ENCODE measurements at places on chromosomes 11 and 22.
A peak's percentile ranks its signal among the peaks of the same experiment; 100 is the strongest.

- DNase-seq: no peak
These were observed 2.1 kb upstream of the DPAGT1 start for GRCh38 chr11:119103793-119104192.

- no peak for DNase-seq
These were observed at the start of gene CELSR1 for GRCh38 chr22:46537225-46537945. CELSR1 (minus strand) TSS chr22:46537620; CDS start chr22:46537170, 450 bp downstream.

DNA sequence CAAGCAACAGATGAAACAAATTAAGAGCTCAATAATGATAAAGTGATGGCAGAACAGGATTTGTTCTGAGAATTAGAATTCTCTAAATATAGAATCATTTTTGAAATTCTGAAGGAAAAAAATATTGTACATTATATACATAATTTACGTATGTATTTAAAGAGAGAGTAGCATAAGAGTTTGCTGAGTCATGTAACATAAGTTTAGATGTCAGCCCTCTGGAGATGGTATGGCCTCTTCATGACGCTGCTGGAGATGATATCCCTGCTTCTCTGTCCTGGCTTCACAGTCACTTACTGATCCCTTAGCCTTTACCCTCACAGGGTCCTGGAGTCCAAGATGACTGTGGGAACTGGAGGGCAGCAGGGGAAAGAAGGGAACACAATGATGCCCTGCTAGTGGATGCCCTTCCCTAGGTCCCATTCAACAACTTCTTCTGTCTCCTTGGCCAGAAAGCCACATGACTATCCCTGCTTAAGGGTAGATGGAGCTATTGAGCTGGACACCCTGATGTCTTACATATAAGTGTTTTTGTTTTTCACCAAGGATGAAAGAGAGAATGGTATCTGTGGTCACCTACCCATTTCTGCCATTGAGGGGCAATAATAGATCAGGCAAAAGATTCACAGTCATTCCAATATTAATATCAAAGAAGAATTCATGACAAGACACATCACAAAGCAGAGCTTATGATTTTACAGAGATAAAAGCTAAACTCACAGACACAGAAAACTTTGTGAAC lies 753.1 kb downstream of the TBC1D22A start:
- no peak for DNase-seq

DNA sequence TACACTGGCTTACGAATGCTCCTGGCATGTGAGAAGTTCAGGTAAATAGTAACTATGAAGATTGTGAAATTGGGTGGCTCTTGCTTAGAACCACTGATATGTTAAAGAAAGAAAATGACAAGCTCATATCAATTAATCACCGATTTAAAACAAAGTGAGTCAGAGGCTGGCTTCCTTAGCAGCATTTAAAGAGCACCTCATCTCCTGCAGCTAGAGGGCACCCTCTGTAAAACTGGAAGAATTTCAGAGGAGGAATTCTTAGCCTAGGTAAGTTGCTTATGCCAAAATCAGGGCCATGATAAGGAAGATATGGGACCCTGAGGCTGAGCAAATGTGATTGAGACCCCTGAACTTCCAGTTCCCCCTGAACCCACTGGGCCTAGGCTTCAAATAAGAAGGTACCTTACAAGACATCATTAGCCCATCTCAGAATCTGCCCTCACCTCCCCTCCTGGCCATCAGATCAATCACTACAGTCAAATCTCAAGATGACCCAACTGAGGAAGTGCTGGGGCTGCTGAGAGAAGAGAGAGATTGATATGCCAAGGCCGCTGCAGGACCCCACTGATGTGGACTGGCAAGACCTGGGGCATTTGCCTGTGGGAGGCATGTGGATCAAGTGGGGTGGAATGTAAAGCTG lies 8.6 kb upstream of the CD3E start:
- DNase-seq: no peak

DNA sequence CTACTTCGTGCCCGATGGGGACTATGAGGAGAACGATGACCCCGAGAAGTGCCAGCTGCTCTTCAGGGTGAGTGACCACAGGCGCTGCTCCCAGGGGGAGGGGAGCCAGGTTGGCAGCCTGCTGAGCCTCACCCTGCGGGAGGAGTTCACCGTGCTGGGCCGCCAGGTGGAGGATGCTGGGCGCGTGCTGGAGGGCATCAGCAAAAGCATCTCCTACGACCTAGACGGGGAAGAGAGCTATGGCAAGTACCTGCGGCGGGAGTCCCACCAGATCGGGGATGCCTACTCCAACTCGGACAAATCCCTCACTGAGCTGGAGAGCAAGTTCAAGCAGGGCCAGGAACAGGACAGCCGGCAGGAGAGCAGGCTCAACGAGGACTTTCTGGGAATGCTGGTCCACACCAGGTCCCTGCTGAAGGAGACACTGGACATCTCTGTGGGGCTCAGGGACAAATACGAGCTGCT lies 751 bp downstream of the FIBIN start:
- DNase-seq: no peak

DNA sequence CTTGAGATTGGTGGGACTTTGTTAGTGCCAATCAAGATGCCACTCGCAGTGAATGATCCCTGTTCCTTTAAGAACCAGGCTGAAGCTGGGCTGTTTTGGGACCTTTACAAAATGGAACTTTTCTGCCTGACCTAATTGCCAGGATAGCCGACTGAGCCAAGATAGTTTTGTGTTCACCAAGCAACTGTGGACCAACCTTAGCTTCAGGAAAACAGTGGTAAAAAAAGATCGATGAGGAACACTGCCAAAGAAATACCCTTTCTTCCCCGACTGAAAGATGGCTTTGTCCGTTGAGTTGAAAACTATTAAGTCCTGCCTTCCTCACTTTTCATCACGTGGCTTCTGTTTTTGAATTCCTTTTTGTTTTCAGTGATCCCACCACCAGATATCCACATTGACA lies 157.9 kb upstream of the SORL1-AS1 start:
- no peak for DNase-seq

GRCh38 chr11:25396847-25397246 lies 900.0 kb downstream of the LUZP2 start:
- DNase-seq: no peak

GRCh38 chr11:44318369-44318768 lies 8.4 kb upstream of the ALX4 start:
- no peak for DNase-seq

DNA sequence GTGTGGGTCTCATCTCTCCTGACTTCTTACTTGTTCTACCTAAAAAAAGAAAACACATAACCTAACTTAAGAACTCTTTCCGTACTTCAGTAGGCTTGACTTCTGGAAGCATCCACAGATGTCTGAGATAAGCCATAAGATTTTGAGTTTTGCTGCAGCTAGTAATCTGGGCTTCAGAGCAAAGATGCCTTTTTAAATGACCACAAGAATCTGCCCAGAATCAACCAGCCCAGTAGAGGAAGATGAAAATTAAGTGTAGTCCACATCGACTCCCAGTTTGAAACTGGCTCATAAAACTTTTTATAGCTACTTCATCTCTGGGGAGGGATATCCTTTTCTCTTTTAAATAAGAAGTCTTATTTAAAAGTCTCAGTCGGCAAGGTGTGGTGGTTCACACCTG lies 10.7 kb downstream of the DENND5A start:
- no peak for DNase-seq

GRCh38 chr22:37090920-37091695 lies 18.4 kb downstream of the TMPRSS6 start:
- no peak for DNase-seq

DNA sequence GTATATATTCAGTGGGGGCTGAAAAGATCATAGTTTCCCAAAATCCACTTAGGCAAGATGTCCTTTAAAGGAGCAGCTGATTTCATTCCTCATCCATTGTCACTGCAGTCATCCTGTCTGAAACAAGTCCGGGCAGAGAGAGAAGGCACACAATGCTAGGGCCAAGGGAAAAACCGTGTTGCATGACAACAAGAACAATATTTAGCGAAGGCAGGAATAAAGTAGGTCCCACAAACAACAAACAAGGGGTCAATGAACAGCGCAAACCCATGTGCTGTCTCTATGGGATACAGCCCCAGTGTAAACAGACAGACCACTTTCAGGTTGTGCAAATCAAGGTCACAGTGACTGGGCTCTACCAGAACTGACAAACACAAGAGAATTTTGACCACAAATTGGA lies 9.0 kb downstream of the PAMR1 start:
- DNase-seq: no peak

- peak; percentile 67 for DNase-seq
These were observed 109.3 kb downstream of the GGTLC2 start for GRCh38 chr22:22753526-22754267.

- DNase-seq: no peak
These were observed 512.2 kb upstream of the ARHGAP42 start for GRCh38 chr11:100174881-100175280.

DNA sequence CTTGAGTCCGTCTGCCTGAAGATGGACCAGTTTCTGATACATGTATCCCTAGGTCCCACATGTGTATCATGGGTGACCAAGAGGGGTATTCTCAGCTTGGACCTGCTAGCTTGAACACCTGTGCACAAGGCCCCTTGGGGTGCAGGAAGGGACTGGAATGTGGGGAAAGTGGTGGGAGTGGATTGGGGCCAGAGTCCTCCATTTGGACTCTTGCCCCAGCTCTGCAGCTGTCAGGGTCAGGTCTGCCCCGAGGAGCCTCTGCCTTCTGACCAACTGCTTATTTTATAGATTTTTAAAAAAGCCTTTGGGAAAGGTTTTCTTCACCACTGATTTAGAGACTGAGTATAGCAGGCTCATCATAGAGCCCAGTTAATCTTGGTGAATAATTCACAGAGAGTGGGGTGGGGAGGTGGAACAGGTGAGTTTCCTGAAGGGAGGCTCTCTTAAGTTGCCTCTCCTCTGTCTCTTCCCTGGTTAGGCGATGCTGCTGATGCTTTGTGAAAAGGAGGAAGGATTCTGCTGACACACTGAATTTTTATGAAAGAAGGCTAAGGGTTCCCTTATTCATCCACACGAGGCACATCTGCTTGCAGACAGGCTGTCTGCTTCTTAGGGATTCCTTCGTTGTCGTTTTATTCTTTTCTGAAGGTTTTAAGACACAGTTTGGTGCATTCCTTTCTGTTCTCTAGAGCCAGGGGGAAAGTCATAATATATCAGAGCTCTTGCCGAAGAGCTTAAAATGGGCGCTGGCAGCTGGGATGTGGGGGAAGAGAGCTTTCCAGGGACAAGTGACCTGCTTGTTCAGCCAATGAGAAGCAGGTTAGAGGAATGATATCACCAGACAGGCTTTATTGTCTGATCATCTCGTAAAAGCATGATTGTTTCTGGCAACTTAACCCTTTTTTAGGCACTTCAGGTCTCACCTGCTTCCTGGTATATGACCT lies 19.9 kb downstream of the TRIM44 start:
- no peak for DNase-seq

- DNase-seq: no peak
These were observed 69.2 kb downstream of the SLC36A4 start for GRCh38 chr11:93128574-93128973.

DNA sequence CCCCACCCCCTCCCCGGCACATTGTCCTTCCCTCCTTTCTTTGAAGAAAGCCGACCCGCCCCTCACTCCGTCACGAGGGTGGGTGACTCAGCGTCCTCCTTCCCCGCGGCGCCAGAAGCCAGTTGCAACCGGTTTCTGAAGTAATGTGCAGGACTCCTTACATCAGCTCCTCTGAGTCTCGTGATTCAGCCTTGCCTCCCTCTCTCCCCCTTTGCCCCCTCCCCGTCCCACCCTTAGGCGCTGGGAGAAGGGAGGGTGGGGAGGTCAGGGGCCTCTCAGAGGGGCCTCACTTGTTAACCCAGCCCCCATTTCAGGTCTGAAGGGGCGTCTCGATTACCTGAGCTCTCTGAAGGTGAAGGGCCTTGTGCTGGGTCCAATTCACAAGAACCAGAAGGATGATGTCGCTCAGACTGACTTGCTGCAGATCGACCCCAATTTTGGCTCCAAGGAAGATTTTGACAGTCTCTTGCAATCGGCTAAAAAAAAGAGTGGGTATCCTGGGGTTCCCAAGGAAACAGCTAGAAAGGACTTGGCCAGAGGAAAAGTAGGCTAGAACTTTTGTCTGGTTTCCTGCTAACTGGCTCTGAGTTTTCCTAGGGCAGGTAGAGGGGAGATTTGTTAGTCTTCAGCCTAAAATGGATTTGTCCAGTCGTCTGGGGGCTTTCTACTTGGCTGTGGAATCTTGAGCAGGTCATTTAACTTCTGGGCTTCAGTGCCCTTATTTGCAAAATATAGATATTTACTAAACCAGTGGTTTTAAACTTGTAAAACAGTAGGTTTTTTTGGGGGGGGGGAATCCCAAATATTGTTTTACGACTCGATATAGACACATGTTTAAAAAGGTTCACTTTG lies 1.1 kb downstream of the SLC3A2 start:
- DNase-seq: peak; percentile 91

DNA sequence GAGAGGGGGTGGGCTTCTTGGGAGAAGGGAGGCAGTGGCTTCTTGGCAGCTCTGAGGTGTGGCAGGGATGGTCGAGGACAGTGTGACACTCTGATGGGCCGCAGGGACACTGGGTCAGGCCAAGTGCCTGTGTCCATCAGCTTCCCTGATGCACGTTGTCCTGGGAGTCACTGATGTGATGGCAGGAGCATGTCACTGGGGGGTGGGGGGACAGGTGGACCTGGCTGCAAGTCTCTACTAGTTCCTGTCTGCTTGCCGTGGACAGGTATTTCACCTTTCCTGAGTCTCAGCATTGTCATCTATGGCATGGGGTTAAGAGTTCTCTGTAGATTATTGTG lies 592.9 kb downstream of the TBC1D22A start:
- DNase-seq: no peak

GRCh38 chr11:109914809-109915653 lies 178.2 kb upstream of the ZC3H12C start:
- DNase-seq: no peak

DNA sequence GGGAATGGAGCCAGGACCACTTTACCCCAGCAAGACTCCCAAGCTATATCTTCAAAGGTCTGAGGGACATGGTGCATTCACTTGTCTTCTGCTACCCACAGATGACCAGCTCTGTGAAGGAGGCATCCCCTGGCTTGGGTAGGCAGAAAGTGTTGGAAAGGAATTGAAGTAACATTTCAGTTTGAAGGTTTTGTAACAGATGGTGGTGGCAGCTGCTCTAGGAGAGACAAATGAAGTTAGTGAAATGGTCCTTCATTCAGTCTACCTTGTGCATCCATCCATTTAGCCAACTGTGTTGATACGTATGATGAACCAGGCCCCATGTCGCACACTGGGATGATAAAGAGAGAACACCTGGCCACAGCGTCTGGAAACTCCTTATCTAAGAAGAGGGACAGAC lies 140.5 kb downstream of the COMMD9 start:
- no peak for DNase-seq

Data from stimulated activated CD4-positive, alpha-beta T cell treated with anti-CD3 and anti-CD28 coated beads, Interleukin-2, amount 100 ng/mL, for 48 hours (primary cell).